Fibroblast of lung (primary cell): ENCODE measurements at places on chromosomes 7 and 10.

DNA sequence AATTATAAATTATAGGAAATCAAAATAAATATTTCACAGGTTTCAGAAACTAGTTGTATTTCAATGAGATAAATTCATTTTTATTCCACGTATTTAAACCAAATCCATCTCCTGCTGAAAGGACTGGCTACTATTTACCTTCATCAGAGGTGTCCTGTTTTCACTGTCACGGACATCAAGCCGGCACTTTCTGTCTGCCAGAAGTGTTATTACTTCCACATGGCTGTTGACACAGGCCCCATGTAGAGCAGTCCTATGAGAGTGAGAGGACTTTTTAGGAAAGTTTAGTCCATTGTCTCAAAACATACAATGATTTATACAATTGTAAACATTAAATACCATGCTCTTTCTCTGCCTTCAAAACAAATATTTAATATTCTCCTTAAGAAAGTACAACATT, 100.4 kb upstream of the ACBD5 start:
- DNase-seq = no peak

GRCh38 chr10:46096446-46096845, 50.4 kb upstream of the MSMB start:
- no peak for DNase-seq

DNA sequence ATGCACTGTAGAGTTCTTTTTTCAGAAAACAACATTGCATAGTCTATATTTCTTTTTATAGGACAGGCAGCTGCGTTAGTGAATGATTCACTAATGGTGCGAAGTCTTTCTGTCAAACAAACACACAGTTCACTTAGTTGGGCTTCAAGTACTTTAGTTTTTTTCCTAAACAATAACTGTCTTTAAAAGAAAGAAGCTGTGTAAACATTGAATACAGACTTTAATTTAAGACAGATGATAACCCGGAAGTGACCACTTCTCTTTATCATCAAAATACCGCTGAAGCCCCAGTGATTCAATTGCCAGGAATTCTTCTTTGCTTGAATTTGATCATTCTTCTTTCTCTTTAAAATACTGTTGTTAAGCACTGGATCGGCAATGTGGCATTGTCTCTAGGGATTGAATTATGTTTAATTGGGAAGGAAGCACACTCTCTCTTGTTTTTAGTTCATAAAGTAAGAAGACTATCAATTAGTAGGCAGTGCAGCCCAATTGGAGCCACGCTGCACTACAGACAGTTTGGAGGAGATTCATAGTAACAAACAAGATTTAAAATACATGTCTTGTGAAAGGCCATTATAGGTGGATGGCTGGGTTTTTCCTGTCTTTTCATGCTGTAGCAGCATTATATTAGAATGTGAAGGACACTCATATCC, 30.4 kb downstream of the CNTNAP2 start:
- peak; percentile 27 for DNase-seq

DNA sequence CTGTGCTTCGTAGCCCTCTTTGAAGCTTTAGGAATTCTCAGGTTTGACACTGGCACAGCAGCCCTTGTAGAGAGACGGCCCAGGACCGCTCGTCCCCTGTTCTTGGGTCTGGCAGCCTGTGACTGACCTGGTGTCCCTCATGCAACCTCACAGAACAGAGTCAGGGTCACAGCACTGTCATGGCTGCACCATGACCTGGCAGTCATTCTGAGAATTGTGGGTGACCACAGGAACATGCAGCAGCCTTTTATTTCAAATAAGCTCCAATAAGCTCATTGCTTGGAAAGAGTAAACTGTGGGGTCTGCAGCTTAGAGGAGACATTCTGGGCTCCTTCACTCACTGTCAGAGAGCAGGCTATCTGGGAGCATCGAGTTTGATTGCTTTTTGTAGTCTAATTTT, 42.5 kb downstream of the MYO1G start:
- DNase-seq = no peak

DNA sequence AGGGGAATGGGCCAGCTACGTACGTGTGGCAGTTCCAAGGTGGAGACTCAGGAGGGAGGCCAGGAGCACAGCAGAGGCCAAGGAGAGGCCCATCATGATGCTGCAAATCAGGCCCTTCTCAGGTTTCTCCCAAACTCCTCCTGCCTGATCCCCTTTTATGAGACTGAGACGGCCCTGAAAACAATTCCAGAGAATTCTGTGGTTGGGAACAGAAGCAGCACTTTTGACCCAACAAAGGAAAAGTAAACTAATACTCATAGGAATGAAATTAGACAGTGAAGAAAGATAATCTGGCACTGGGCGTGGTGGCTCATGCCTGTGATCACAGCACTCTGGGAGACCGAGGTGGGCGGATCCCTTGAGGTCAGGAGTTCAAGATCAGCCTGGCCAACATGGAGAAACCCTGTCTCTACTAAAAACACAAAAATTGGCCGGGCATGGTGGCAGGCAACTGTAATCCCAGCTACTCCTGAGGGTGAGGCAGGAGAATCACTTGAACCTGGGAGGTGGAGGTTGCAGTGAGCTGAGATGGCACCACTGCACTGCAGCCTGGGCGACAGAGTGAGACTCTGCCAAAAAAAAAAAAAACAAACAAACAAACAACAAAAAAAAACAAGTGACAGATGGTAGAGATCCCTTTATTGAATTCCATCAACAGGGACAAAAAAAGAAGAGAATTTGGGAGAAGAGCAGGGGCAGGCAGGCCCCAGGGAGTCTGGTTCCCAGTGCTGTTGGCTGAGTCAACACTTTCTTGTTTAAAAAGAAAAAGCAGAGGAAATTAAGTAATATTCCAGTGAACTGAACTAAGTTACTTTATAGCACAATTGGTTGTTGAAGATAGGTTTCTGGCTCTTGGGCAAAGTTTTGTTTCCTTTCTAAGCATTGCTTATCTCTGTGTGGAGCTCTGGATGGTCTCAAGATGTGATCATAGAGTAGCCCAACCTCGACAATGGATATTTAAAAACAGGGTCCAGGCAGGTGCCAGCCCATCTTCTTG, at the start of gene CCL26:
CCL26 (minus strand) TSS at position 131 of the 997 bp plus-strand sequence; CDS start at position 96, 35 bp downstream.
- DNase-seq = peak; percentile 94

DNA sequence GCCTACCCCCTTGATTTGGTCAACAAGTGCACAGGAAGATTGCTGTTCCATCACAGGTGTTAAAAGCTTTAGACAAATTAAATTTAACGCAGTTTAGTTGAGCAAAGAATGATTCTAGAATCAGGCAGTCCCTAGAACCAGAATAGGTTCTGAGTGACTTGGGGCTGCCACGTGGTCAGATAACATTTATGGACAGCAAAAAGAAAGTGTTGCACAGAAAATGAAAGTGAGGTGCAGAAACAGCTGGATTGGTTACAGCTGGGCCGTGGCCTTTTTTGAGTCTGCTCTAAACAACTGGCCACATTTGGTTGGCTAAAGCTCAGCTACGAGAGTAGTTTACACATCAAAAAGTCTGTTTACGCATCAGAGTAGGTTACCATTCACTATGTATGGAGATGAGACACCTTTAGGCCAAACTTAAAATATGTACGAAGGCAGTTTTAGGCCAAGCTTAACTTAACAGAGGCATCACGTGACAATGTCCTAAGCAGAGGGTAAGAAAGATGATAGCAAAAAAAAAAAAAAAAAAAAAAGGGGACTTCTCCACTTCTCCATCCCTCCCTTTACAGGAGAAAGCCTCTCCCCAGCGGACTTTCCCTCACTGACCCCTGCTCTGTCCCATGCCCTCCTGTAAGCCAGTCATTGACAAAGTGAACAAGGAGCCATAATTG, 133.2 kb upstream of the PRR15 start:
- DNase-seq = no peak

DNA sequence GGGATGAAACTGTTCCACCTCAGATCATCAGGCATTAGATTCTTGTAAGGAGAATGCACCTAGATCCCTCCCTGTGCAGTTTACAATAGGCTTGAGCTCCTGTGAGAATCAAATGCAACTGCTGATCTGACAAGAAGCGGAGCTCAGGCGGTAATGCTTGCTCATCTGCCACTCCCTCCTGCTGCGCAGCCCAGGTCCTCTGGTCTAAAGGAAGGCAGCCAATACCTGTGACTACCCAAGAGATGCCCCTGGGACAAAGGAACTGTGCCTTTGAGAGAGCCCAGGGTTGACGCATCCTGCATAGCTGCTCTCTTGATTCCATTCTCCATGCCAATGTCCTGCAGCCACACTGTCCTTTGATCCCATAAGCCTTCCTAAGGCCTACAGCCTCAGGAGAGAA, 73.1 kb downstream of the ADCYAP1R1 start:
- no peak for DNase-seq

- no peak for DNase-seq
Measured at GRCh38 chr10:17950726-17951125, 992 bp upstream of the SLC39A12 start.

DNA sequence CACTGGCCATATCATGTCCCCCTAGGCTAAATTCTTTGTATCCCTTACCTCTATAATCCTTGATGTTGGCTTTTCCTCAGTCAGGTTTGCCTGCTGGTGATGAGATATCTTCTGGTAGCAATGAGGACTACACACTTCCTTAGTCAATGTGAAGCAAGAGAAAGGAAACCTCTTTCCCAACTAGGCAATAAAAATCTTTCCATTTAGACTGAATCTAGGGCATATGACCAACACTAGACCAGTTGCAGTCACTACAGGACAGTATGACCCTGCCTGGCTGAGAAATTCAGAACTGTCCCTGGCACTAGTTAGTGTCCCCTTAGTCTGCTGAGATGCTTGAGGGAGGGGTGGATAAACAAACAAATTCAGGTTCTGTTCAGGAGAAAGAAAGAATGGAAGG, 142.6 kb downstream of the RNLS start:
- DNase-seq = no peak

GRCh38 chr7:14628516-14628915, 274.0 kb downstream of the DGKB start:
- no peak for DNase-seq

GRCh38 chr10:103838070-103838395, 17.3 kb downstream of the SH3PXD2A start:
- DNase-seq = no peak

DNA sequence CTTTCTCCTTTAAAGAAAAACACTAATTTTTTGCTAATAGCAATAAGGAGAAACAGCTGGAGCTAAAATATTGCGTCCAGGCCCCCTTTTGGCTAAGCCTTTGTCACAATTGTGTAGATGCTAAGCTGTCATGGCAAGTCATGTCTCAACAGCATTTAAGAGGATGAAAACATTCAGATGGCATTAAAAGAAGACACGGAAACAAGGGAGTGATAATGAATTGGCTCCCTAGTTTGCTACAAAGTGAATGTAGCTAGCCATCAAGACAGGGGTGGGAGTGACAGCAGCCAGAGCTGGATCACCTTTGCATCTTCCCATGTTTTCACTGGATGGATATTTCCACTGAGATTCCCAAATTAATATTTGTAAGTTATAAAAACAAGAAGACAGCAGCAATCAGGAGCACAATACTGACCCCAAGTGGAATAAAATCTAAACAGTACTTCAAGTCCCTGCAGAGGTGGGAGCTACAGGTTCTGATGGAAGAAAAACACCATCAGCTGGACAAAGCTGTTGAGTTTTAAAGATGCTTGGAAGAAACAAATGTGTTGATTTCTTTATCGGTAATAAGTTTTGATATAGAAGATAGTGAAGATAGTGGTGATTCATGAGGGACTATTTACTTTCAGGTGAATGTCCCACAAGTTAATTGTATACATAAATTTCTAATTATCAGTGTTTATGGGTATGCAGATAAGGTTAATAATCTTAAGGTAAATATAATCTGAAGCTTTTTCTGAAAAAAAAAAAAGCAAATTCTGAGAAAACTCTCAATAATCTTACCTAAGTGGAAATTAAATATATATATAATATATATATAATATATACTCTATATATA, 129.4 kb downstream of the SLC16A9 start:
- DNase-seq = peak; percentile 87

DNA sequence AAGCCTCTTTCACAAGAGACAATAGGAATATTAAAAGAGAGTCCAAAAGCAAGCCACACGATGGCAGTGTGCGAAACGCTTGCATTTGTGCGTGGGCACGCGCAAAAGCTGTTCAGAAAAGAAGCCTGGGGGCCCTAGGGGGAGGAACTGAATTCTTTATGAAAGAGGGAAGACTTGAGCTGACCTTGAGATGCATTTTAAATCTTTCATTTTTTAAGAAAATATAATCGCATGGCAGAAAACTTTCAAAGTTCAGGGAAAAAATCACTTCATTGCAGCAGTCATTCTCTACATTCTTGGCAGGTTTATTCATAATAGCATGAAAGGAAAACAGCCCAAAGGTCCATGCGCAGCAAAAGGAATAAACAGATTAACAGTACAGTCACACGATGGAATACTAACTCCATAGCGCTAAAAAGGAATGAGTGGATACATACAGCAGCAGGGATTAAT, 206.5 kb upstream of the PRKCQ start:
- DNase-seq = peak; percentile 61

DNA sequence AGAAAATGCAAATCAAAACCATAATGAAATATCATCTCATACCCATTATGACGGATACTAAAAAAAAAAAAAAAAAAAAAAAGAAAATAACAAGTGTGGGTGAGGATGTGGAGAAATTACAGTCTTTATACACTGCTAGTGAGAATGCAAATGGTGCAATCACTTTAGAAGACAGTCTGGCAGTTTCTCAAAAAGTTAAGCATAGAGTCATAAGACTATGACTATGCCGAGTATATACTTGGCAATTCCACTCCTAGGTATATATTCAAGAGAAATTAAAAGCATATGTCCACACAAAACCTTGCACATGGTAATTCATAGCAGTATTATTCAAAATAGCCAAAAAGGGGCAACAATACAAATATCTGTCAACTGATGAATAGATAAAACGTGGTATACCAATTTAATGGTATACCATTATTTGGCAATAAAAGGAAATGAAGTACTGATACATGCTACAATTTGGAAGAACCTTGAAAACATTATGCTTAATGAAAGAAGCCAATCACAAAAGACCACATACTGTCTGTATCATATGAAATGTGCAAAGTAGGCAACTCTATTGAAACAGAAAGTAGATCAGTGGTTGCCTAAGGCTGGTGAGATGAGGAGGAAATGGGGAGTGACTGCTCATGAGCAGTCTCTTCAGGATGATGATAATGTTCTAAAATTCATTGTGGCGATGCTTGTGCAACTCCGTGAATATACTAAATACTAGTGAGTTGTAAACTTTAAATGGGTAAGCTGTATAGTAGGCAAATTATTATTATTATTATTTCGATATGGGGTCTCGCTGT, 90.1 kb upstream of the NANOS1 start:
- no peak for DNase-seq
